ENCODE measurements at places on chromosomes 6 and 20. TPM values are rescaled to one million over a fixed set of nuclear protein-coding genes. Genes with fewer than 3 reads are reported as not detected.

CDH4 gene
- 0.06 TPM for total RNA-seq

TTBK1 gene
- total RNA-seq: 0.09 TPM

GSTA1 gene
- 22.2 TPM for total RNA-seq

FNDC1 gene
- 0.44 TPM for total RNA-seq

SIM1 gene
- total RNA-seq: not detected

OR12D3 gene
- not detected for total RNA-seq

SAMD5 gene
- total RNA-seq: 8.7 TPM

GRM4 gene
- total RNA-seq: not detected

MUC21 gene
- 3.8 TPM for total RNA-seq

YTHDF1 gene
- 33.4 TPM for total RNA-seq
